ENCODE measurements at places on chromosomes 11 and 22. TPM values are rescaled to one million over a fixed set of nuclear protein-coding genes. Genes with fewer than 3 reads are reported as not detected.

DDIAS gene
- total RNA-seq: 16.2 TPM

CCDC134 gene
- total RNA-seq: 27.9 TPM

CD6 gene
- 181 TPM for total RNA-seq

SERPING1 gene
- not detected for total RNA-seq

PRODH gene
- not detected for total RNA-seq

RASSF10 gene
- not detected for total RNA-seq

CHRM4 gene
- total RNA-seq: not detected

APOL6 gene
- total RNA-seq: 59.9 TPM

PLAAT4 gene
- 128 TPM for total RNA-seq

TBX1 gene
- 1.1 TPM for total RNA-seq

DNA sequence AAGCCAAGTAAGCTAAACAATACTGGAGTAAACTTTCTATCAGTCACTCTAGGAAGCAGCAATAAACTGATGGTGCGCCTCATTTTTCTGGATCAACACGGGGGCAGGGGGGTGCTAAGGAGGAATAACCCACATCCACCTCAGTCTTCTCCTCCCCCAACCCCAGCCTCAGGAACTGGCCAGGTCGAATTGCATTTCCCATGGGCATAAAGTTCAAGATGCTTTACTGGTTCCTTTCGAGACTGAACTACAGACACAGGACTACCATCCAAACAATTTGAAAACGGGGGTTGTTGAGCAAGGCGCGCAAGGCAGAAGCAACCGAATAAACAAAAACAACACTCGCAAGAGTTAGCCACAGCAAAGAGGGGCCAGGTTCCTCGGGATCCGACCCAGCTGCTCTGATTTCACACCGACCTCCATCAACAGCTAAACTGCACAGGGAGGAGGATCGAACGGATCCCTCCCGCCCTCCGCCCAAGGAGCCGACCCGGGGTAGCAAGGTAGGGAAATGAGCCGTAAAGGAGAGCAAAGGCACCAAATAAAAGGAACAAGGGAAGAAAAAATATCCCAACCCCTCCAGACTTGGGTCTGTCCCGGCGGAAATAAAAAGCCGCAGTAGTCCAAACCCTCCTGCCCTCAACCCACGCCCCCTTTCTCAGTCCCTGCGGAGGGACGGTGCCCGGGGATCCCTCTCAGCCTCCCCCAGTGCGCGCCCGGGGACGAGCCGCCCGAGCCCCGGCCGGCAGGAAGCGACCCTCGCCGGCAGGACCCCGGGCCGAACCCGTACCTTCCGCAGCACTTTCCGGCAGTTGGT lies 801 bp downstream of the SESN3 start:
- peak; percentile 52 for DNase-seq

DNA sequence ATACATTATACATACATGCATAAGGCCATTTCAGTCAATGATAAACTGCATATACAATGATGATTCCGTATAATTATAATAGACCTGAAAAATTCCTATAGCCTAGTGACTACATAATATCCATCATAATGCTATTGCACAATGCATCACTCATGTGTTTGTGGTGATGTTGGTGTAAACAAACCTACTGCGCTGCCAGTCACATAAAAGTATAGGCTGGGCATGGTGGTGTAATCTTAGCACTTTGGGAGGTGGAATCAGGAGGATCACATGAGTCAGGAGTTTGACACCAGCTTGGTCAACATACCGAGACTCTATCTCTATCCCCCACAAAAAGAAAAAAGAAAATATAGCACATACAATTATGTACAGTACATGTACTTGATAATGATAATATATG lies 163.7 kb upstream of the DDI1 start:
- no peak for DNase-seq

- no peak for DNase-seq
Measured at GRCh38 chr22:31629741-31630184, 32.3 kb downstream of the PISD start.

DNA sequence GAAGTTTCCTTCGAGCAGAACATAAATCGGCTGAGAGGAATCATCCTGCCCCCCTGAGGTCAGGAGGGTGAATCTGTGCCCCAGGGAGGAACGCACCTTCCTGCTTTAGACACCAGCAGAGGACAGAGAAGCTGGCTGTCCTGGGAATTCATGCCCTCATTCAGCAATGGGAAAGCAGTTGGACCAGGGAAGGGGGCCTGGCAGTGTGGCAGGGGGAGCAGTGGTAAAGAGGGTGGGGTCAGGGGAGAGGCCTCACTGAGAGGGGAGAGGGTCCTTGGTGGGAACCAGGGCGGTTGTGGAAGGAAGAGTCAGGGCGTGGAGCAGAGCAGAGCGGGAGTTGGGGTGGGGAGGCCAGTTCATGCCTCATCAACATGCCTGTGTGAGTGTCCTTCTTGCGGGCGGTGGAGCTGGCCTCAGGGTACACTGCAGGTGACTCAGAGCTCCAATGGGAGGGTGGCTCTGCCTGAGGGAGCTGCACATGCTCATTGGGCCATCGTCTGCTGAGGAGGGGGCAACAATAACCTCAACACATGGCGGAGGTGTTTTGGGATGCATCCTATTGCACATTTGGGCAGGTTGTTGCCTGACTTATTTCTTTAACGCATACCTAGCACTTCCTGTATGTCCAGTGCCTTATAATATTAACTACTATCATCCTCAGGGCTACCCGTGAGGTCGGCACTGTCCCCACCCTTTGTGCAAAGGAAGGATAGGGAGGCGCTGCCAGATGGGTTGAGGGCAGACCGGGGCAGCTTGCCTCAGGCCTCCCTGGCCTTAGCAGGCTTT lies 23.2 kb downstream of the MED15 start:
- no peak for DNase-seq

DNA sequence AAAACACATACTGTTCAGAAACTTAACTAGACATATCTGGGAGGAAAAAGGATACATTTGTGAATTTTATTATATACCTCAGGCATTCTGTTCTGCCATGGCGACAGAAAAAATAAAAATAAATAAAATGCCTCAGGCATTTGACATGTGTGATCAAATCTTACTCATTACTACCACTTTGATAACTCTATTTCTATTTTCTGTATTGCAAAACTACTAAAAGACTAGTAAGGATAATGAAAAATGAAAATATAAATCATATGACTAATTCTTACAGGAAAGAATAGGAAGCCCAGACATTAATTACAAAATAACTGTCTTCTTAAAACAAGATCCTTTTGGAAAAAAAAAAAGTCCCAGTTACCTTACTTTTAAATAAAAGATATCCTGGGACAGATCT lies 5.3 kb downstream of the PICALM start:
- DNase-seq: no peak

GRCh38 chr11:59135648-59136461 lies 6.8 kb upstream of the FAM111A start:
- DNase-seq: peak; percentile 92

GRCh38 chr11:62548545-62549335 lies 2.1 kb upstream of the AHNAK start:
- DNase-seq: no peak

- DNase-seq: no peak
Measured at GRCh38 chr22:27223317-27224177, 566.2 kb downstream of the MIAT start.

DNA sequence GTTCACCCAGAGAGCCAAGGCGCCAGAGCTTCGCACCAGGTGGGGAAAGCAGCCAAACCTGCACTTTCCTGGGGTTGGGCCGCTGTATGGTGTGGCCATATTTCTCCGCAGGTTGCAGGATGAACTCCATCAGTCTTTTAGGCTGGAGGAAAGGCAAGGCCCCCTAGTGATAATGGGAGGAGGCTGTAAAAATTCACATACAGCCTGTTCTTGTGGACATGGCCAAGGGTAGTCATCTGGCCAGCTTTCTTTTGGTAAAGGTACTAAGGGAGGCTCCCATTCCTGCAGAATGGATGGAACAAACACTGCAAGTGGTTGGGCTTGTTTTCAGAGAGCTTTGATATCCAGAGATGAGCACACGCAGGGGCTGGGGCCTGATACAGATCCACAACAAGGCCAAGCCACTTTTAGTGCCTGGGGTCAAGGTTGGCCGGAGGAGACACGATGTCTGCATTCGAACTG lies 29.6 kb downstream of the C22orf31 start:
- no peak for DNase-seq

DNA sequence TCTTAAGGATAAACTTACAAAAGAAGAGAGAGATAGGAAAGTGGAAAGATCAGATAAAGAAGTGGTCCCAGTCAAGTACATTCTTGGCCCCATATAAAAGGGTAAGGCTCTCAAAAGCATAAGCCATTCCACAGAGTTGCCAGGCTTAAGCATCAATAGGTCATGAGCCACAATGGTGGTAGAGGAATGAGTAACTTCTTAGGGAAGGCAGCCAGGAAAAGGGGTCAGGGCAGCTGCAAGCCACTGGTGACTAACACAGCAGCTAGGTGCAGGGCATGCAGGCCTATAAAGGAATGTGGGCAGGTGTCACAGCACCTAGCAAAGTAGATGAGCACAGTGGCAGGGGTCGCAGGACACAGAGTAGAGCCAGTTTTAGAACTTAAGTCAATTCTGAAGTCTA lies 302.6 kb upstream of the FAT3 start:
- no peak for DNase-seq

GRCh38 chr22:37301144-37301830 lies 19.0 kb downstream of the CYTH4 start:
- DNase-seq: no peak

DNA sequence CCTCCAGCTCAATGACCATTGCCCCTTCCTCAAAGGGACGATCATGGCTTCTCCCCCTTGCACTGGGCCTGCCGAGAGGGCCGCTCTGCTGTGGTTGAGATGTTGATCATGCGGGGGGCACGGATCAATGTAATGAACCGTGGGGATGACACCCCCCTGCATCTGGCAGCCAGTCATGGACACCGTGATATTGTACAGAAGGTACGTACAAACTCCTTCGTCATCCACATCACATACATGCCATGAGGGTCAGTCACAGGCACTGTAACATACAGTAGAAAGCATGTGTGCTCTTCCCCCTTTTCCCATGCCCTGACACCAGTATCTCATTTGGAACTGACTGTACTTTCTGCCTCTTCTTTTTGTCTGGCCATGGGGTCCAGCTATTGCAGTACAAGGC lies 4.0 kb downstream of the TAF10 start:
- DNase-seq: peak; percentile 38

DNA sequence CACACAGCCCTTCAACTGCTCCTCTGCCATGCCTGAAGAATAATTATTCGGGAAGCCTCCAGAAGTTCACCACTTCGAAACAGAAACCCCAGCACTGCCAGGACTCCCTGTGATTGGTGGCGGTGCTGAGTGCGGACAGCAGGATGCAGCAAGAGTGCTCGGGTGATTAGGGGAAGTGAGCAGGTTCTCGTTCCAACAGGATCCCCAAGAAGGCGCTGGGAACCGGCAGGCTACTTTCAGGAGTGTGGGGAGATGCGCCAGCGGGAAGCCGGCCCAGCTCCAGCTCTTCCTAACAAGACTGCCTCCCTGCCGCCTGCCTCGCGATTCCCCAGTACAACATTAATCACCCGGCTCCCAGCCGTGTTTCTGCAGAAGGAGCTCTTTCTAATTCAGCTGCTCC lies 630.2 kb downstream of the BRD1 start:
- DNase-seq: no peak

DNA sequence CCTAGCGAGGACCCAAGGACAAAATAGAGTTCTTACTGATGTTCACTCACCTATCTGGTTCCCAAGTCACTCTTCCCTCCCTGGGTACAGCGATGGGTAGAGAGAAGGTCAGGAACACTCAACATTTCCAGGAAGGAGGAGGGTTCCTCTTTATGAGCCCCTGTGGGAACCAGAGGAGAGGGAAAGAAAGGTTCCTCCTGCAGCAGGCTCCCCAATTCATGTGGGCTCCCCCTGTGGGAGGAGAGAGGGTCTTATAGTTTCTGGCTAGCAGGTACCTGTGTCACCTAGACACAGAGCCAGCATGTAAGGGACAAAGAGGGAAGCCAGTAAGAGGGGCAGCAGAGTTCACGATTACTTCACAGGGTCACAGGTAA lies 93.5 kb downstream of the DBX1 start:
- DNase-seq: no peak

- no peak for DNase-seq
Measured at GRCh38 chr11:62017878-62018655, 50.6 kb upstream of the FTH1 start.

- DNase-seq: no peak
Measured at GRCh38 chr11:35675901-35676610, 13.5 kb downstream of the TRIM44 start.

GRCh38 chr22:46122511-46122971 lies 27.8 kb upstream of the PPARA start:
- peak; percentile 75 for DNase-seq

GRCh38 chr22:45865561-45866125 lies 111.3 kb downstream of the WNT7B start:
- no peak for DNase-seq

DNA sequence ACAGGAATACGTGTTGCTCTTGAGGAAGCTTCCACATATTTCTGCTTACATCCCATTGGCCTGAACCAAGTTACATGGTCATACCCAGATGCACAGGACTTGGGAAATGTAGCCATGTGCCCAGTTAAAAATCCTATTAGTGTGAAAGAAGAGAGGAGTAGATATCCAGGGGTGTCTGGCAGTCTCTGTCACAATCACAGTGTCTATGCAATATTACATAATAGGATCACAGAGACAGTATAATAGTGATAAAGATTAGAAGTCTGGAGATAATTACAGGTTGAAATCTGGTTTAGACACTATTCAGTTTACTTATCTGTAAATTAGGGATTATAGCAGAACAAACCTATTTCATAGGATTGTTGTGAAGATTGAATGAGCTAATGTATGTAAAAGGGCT lies 62.6 kb upstream of the SLC6A5 start:
- DNase-seq: no peak
